ENCODE measurements at places on chromosomes 12 and 14. TPM values are rescaled to one million over a fixed set of nuclear protein-coding genes. Genes with fewer than 3 reads are reported as not detected.

PPM1H gene
- total RNA-seq: not detected

ERBB3 gene
- 26.0 TPM for total RNA-seq

SERPINA12 gene
- not detected for total RNA-seq

TAS2R43 gene
- total RNA-seq: 1.4 TPM

KSR2 gene
- total RNA-seq: not detected
